ENCODE measurements at places on chromosomes 5 and 9.

GRCh38 chr5:34436761-34437501 lies 219.2 kb upstream of the RAI14 start:
- DNase-seq: no peak

GRCh38 chr5:71475788-71476384 lies 20.4 kb downstream of the BDP1 start:
- DNase-seq: no peak

- no peak for DNase-seq
Measured at GRCh38 chr9:38523121-38523520, 97.3 kb downstream of the ANKRD18A start.

DNA sequence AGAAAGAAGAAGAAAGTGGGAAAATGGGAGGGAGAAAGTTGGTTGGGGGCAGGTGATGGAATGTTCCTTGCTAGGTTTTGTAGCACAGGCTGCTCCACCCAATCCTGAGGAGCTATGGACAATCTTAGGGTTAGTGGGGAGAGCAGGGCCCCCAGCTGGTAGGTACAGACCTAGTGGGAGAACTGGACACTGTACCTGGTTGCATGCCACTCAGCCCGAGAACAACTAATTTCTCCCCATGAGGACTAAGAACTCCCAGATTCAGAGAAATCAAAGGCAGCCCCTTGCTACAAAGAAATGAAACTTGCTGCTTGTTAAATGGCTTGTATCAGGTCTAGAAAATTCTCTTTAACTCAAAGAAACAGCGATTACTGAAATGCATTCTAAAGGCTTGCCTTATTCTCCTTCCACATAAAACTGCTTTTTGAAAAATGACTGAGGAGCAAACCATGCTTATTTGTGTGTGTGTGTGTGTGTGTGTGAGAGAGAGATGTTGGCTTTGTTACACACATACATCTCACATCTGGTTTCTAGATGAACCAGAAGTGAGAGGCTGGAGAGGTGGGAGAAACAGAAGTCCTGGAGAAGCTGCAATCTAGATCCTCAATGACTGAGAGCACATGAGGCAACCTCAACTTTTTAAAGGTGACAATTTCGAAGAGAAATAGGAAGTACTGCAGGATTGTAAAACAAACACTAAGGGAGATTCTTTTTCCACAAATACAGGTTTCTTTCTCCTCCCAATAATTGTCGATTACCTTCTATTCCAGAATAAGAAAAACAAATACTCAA lies 28.9 kb downstream of the FYB1 start:
- no peak for DNase-seq

- no peak for DNase-seq
Measured at GRCh38 chr5:171309276-171310211, 496 bp downstream of the TLX3 start.

GRCh38 chr9:37906312-37907239 lies 2.6 kb upstream of the SLC25A51 start:
- DNase-seq: no peak

- no peak for DNase-seq
Measured at GRCh38 chr5:58795327-58795726, 212.5 kb downstream of the RAB3C start.

- no peak for DNase-seq
Measured at GRCh38 chr5:17196697-17197096, 20.7 kb upstream of the BASP1 start.

DNA sequence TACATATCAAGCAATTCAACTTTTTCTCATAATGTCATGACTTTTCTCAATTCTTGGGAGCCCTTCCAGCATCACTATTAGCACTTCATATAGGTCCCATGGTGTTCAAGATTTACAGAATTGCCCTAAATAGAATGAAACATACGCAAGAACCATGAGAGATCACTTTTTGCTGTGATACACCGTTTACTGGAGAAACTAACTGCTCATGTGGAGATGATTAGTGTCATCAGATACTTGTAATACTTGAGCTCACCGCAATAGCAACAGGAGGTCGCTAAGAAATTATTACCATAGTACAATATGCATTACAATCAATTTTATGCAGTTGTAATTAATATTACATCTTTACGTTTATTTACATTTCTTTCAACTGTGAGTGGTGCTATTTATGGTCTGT lies 4.8 kb upstream of the PCSK5 start:
- DNase-seq: no peak

- no peak for DNase-seq
Measured at GRCh38 chr5:3389471-3390026, 206.1 kb upstream of the IRX1 start.

DNA sequence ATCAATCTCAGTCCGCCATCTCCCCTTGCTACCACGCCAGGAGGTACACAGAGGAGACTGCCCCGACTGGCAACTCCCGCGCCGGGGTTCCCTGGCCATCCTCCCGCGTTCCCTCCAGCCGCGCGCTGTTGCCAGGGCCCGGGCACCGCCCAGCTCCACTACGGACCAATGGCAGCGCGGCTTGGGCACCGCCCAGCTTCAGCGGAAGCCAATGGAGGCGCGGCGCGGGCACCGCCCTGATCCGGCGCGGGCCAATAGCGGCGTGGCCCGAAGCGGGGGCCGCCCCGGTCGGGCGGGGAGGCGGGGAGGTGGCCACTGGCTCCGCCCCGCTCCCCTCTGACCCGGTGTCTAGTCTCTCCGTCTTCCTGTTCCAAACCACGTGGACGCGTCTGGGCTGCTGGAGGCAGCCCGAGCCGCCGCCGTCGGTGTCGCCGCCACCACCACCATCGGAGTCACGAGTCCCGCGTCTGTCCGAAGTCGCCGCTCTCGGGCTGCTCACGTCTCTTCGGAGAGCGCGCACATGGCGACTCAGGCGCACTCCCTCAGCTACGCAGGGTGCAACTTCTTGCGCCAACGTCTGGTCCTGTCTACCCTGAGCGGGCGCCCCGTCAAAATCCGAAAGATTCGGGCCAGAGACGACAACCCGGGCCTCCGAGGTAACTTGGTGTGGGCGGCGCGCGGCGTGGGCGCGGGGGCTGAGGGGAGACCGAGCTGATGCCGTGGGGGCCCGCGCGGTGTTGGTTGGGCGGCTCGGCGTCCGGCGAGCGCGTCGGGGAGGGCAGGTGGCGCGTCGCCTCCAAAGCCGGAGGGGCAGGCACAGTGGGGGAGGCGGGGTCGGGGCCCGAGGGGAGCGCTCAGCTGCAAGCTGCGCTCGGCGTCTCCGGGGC lies at the start of gene RCL1:
RCL1 (plus strand) TSS at position 373 of the 887 bp plus-strand sequence; CDS start at position 521, 148 bp downstream.
- peak; percentile 96 for DNase-seq

DNA sequence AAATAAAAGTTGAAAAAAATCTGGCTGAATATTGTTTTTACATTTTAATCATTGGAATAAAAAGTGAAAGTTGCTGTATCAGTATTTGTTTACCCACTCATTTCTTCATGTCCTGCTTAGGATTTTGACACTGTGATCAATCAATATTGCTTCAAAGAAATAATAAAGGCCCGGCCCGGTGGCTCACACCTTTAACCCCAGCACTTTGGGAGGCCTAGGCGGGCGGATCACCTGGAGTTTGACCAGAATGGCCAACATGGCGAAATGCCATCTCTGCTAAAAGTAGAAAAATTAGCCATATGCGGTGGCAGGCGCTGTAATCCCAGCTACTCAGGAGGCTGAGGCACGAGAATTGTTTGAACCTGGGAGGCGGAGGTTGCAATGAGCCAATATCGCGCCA lies 93.7 kb upstream of the CTNND2 start:
- DNase-seq: no peak

- no peak for DNase-seq
Measured at GRCh38 chr9:35398651-35399335, 91.1 kb upstream of the RUSC2 start.

- DNase-seq: no peak
Measured at GRCh38 chr9:90774071-90774470, 27.5 kb upstream of the SYK start.

- DNase-seq: no peak
Measured at GRCh38 chr5:174806729-174807128, 82.3 kb downstream of the MSX2 start.

- DNase-seq: peak; percentile 92
Measured at GRCh38 chr9:97809666-97810344, 43.2 kb upstream of the FOXE1 start.

DNA sequence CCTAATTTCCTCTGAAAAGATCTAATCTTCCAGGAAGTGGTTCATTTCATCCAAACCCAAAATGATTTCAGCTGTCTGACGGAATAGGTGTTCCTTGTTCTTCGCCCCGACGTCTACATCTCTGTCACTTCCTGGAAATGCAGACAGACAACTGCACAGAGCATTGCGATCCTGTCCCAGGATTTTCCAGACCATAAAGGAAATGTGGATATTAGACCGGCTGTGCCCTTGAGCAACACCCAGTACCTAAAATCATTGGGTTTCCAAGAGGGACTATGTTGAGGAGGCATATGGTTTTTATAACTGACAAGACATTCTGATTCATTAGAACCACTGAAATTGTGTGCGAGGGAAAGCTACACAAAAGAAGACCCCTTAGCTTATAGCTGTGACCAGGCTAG lies 74.2 kb downstream of the MSX2 start:
- no peak for DNase-seq

DNA sequence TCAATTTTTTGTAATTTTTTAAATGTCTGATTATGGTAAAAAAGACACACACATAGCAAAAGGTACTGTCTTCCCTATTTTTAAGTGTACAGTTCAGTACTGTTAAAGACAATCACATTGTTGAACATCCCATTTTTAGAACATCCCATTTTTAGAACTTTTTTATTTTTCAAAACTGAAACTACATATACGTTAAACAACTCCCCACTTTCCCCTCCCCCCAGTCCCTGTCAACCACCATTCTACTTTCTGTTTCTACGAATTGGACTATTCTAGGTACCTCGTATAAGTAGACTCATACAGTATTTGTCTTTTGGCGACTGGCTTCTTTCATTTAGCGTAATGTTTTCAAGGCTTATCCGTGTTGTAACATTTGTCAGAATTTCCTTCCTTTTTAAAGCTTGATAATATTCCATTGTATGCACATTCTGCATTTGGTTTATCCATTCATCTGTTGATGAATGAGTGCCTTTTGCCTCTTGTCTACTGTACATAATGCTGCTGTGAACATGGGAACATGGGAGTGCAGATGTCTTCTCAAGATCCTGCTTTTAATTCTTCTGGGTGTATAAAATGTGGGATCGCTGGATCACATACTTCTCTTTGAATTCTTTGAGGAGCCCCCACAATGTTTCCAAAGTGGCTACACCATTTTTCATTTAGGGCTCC lies 154.0 kb downstream of the PIK3R1 start:
- DNase-seq: no peak

DNA sequence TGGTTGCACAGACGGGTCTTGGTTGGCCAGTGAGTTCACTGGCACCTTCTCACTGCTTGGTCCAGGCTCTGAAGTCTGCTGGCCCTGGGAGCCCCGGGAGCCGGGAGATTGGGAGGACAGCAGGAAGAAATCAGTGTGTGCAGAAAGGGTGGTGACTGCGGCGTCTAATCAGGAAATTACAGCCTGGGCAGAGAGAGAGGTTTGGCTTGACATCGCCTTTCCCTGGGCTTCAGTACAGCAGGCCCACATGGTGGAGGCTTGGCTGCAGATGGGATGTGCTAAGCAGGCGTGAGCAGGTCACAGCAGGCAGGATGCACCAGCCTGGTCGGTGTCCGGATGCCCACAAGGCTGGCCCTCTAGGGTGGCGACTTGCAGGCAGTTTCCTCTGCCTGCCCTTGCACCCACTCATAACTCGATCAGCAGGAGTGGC lies 17.2 kb downstream of the PITX1 start:
- no peak for DNase-seq

DNA sequence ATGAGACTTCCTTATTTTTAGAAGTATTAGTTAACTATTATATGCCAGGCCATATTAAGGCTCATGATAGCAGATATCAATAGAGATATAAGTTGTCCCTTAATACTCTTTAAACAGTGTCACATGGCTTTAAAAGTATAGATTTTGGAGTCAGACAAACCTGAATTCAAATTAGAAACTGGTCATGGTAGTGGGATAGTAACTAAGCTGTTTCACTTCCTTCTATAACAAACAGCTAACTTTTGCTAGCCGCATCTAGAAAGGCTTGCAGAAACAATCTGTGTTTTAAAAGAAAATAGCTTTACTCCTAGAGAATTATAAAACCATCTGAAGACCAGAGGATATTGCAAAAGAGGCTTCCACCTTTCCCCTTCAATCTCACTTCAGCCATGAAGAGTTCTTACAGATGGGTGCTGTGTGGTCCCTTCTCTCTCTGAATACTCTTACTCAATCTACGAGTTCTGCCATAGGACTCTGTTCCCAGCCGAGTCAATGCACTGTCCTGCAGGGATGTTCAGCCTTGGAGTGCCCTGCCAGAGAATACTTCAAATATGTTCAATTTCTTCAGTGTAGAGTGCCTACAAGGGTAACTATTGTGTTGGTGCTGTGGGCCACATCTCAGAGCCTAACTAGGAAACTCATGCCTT lies 810.2 kb downstream of the EFNA5 start:
- DNase-seq: no peak

DNA sequence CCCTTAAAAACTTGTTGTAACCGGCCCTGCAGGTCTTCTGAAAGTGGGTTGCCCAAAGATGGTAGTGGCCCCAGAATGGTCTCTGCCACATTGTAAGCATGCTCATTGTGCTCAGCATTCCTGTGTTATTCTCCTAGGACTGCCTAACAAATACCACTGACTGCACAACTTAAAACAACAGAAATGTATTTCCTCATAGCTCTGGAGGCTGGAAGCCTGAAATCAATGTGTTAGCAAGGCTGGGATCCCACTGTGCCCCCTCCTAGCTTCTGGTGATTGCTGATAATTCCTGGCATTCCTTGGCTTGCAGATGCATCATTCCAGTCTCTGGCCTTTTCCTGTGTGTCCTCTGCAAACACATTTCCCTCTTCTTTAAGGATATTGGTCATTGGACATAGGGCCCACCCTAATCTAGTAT lies 3.4 kb upstream of the GCNT4 start:
- DNase-seq: no peak

- DNase-seq: peak; percentile 36
Measured at GRCh38 chr5:93580927-93581445, at the start of gene NR2F1-AS1. TSS of gene NR2F1-AS1 (minus strand) at chr5:93581219.

- DNase-seq: no peak
Measured at GRCh38 chr9:32899181-32899580, 102.2 kb downstream of the APTX start.

- DNase-seq: no peak
Measured at GRCh38 chr9:68841276-68842052, 136.4 kb downstream of the PIP5K1B start.

DNA sequence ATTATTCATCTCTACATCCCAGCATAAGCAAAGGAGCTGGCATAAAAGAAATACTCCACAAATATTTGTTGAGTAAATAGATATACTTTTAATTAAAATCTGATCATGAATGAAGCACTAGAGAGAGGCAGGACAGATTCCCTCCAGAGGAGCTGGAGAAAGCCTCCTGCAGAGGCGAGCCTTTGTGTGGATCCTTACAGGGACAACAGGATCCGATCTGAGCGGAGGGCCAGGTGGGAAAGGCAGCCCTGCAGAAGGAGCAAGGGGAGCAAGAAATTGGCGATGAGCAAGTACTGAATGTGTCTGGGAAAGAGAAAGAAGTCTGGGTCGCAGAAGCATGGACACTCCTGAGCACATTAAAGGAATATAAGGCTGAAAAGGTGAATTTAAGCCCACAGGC lies 69.4 kb downstream of the EBF1 start:
- DNase-seq: no peak

Measured in COR-L47 (cell line).